ENCODE measurements at places on chromosomes 2 and 18.

GRCh38 chr2:217151509-217152206, 291.8 kb upstream of the TNP1 start:
- DNase-seq, result no peak

DNA sequence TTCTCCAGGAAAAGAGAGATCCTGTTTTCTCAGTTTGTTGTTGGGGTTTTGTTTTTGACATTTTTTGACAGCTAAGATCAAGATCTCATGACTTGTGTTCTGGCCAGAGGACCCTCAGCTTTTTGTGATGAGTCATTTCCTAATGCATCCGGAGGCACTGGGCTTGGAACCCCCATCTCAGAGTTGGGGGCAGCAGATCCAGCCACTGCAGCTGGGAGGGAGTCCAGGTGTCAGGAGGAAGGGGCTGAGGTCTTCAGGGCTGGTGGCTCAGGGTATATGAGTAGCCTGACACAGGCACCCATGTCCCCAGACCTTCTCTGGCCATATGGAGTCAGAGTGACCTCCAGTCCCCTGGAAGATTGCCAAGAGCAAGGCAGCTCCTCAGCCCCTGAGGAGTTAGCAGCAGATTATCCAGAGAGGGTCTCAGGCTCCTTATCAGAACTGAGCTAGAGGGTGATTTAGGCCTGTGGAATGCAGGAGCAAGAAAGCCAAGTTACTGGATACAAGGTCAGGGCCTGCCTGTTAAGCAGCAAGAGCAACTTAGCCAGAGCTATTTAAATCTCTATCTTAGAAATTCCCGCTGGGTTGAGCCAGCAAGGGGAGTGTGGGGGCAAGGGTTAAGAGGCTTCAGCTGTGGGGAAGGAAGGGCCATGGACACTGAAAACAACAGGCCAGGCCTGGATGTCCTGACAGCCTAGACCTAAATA, 62.4 kb downstream of the TANC1 start:
- no peak for DNase-seq

- no peak for DNase-seq
Observed at GRCh38 chr18:75977081-75977480, 518.0 kb downstream of the ZNF516 start.

DNA sequence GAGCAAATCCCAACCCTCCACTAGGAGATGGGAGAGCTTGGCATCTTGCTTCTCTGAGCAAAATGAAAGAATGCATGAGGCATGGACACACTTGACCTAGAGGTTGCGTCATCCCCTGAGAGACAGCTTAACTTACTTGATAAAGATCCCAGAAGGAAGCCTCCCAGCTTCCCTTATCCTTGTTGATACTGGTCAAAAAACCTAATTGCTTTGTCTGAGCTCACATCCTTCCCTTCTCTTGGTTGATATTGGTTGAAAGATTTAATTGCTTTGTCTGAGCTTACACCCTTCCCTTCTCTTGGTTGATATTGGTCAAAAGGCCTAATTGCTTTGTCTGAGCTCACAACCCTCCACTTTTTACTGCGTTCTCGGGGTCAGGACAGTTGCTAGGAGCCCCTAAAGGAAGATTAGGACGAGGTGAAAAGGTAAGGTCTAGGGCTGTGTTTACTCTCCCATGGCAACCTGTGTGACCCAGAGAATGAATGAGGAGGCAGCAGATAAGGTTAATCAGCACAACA, 12.2 kb upstream of the BOD1L2 start:
- no peak for DNase-seq

DNA sequence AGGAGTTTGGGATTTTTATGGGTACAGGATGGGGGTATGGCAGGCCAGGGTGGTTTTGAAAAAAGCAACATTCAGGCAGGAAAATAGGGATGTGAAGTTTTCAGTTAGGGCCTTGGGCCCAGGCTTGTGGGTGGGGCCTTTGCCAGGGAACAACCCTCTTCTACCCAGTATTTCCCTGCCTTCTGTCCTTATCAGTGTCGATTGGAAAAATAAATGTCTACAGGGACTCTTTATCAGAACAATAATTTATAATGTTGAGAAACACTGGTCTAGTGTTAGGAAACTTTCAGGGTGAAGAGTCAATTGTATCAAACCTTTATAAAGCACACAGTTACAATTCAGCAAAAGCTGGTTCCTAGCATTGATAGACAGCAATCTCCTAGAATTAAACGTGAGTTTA, 214.1 kb upstream of the NABP1 start:
- no peak for DNase-seq

DNA sequence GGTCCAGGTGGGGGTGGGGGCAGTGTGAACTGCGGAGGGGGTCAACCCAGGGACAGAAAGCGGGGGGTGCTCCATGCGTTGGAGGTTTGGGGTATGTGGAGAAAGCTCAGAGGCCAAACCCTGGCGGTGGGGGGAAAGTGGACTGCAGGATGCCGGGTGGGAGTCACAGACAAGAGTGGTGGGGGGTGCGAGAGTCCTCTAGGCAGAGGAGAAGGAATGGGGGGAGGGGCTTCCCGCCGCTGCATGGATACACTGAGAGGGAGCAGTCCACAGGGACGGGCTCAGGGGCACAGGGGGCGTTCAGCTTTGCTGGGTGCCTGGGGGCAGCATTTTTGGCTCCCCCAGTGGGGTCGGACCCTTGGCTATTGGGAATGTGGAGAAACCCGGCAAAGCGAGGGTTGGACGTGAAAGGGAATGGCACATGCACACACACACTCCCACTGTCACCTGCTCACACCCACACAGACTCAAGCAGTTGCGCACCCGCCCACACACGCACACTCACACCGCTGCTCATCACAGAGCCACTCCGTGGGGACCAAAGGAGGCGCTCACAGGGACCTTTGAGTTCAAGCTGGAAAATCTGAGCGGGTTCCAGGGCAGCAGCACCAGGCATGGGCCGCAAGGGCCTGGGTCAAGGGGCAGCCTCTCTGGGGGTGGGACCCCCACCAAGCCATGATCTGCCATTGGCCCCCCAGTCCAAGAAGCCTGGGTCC, 7.7 kb downstream of the GBX2 start:
- DNase-seq, result no peak

GRCh38 chr2:134134313-134134706, 119.6 kb upstream of the MGAT5 start:
- DNase-seq, result no peak

- DNase-seq, result no peak
Observed at GRCh38 chr2:54984476-54984875, 65.8 kb downstream of the RTN4 start.

GRCh38 chr2:234363011-234363487, 133.8 kb downstream of the ARL4C start:
- DNase-seq, result no peak

DNA sequence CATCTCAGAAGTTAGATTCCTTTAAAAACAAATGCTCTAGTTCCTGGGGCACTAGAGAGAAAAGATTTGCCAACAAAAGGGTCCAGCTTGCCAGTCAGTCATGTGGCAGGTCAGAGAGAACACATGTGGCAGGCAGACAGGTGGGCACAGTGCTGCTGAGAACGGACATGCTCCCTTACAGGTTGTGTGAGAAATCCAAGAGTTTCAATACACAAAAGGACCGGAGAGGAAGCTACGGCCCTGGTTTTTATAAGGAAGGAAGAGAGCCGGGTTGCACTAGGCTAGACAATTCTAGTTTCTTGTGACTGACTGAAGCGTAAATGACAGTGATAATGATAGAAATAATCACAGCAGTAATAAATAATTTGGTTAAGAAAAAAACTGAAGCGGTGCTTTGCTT, 18.3 kb downstream of the CDC42EP3 start:
- DNase-seq, result no peak

- DNase-seq, result no peak
Observed at GRCh38 chr2:168849610-168850009, 40.6 kb downstream of the SPC25 start.

GRCh38 chr2:217839073-217839749, 163.6 kb downstream of the TNS1 start:
- no peak for DNase-seq

GRCh38 chr2:232567721-232568120, 17.2 kb downstream of the EIF4E2 start:
- no peak for DNase-seq

DNA sequence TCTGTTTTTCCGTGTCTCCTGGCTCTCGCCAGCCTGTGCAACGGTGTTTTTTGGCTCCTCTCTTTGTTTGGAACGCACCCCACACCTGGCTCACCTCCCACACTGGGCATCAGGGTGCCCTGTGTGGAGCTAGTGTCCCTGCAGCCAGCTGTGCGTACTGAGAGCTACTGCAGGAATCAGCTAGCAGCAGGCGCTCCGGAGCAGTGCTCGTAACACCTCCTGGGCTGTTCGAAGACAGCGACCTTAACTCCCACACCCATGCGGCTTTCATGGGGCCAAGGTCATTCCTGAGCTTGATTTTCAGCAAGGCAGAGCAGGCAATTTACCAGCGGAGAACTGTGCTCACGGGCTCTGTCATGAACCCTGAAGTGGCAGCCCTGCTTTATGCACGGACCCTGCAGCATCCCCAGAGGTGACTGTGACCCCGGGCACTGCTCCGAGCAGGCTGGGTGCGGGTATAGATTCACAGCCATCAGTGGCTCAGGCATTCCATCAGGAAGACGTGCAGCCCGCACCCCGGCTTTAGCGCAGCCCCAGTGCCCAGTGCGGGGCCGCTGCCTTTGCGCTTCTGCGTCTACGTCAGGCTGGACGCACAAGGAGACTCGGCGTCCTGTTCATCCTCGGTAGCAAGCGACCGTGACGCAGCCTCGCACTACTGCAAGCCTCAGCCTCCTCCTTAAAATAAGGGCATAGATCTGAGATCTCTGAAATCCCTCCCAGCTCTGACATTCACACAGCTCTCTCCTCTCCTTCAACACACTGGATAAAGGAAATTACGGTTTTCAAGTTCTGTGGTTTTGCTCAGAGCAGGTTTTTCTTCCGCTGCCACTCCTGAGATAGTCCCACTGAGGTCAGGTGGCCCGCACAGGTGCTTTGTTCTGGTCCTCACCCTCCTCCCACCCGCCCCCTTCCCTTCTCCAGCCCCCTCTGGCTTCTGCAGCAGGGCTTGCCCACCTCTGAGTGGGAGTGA, 58.2 kb downstream of the ADI1 start:
- DNase-seq, result no peak

GRCh38 chr2:99810225-99810624, 320.4 kb upstream of the REV1 start:
- no peak for DNase-seq

DNA sequence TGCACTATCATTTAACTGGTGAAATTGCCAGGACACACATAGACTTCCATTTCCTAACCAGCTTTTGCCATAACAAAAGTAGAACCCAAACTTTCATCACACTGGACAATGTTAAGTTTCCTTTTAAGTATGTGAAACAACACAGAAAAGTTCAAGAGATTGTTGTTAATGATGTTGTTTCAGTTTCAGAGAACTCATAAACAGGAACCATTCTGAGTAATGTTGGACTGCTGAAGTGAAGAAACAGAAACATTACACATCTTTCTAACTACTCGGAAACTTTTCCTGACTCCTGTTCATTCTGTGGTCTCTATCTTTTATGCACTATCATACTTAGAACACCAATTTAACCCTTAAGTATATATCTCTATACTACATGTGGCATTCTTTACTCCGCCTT, 179.2 kb downstream of the RIT2 start:
- DNase-seq, result no peak

GRCh38 chr2:128477026-128477820, 158.6 kb upstream of the HS6ST1 start:
- DNase-seq, result no peak

DNA sequence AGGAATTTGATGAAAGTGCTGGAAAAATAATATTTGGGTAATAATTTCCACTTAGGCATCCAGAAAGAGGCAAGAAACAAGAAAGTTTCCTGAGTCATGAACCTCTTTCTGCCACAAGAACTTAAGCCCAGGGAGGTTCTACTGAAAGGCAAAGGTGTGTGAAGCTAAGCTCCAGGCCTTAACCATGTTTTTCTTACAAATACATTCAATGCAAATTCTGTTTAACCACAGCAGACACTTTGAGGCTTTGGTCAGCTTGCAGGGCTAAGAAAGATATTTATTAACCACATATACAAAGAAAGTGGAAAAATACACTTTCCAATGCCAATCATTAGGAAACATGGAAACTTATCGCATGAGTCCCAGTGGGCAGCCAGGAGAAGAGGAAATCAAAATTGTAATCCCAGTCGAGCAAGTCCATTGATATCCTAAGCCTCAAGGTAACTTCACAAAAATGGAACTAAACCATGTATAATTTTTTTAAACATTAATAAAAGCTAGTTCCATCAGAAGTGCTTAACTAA, 68.3 kb downstream of the PIEZO2 start:
- no peak for DNase-seq

Data from activated CD4-positive, alpha-beta T cell treated with anti-CD3 and anti-CD28 coated beads for 4 hours (primary cell).